ENCODE measurements at places on chromosomes 4 and X. TPM values are rescaled to one million over a fixed set of nuclear protein-coding genes. Genes with fewer than 3 reads are reported as not detected.
A peak's percentile ranks its signal among the peaks of the same experiment; 100 is the strongest.

DNA sequence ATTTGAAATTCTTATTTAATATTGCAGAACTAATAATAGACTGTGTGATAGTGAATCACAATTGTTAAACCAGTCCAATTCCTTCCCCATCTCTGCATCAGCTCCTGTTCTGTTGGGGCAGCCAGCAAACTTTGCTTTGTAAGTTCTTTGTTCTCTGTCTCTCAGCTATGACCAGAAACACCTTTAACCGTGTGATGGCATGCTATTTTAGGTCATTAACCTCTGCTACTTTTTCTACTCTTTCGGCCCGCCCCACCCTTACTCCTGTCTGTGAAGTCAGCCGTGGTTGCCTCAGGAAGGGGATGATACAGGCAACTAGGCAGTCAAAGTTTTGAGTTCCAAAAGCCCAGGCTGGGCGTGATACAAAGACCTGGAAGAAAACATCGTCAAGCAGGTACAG lies 51.3 kb upstream of the EGFL6 start:
- DNase-seq = no peak

GRCh38 chr4:91267543-91267942 lies 1036.2 kb upstream of the GRID2 start:
- DNase-seq = no peak

DNA sequence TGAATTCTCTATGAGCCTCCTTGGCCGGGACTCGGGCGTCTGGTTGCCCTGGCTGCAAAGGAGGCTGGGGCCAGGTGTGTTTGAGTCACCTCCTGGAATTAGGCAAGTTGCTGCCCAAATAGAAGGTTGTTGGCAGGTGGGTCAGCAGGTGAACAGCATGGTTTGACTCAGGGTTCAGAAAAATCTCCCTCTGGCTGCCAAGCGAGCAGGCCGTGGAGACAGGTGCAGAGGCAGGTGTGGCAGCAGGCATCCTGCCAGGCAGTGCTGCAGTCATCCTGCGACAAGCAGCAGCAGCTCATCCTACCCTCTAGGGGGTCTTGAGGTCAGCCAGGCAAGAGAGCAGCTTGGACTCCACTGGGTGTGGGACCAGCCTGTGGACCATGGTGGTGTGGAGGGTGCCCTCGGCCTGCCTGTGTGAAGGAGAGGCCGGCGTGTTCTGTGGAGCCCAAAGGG lies 8.2 kb downstream of the MSANTD1 start:
- peak; percentile 30 for DNase-seq

GRCh38 chr4:26856906-26857277 lies 3.7 kb upstream of the STIM2 start:
- no peak for DNase-seq

- DNase-seq = no peak
These were observed 41.8 kb downstream of the FIP1L1 start for GRCh38 chr4:53419208-53419607.

DNA sequence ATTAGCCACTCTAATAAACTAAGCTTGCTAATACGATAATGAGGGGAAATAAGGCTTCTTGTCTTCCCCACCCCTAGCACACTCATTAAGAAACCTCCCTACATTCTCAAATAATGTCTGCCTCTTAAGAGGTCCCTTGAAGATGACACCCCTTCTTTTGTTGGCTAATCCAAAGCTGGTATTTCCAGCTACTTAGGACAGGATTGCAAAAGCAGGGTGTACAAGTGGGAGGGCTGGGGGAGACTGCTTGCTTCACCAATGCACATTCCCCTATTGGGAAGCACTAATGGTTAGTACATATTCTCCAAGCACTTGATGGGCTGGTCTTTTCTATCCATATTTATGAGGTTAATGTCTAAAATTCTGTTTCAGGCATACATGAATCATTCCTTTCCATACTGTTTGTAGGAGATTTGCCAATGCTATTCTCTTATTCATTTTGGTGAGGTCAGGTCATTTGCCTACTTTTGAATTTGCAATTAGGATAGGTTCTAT lies 16.8 kb upstream of the TIMM8A start:
- no peak for DNase-seq

GRCh38 chrX:85836868-85837267 lies 210.5 kb downstream of the CHM start:
- DNase-seq = no peak

- DNase-seq = no peak
These were observed 90.1 kb upstream of the EFHC2 start for GRCh38 chrX:44433556-44433955.

DNA sequence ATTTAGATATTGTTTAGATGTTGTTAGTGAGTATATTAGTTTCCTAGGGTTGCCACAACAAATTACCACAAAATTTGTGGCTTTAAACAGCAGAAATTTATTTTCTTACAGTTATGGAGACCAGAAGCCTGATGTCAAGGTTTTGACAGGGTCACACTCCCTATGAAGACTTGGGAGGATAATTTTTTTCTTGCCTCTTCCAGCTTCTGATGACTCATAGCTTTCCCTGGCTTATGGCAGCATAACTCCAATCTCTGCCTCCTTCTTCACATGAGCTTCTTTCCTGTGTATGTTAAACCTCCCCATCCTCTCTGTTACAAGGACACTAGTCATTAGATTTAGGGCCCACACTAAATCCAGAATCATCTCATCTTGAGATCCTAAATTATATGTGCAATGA lies 20.9 kb upstream of the RAB40A start:
- no peak for DNase-seq

GRCh38 chr4:118817178-118817930 lies 18.6 kb downstream of the SEC24D start:
- DNase-seq = no peak

DNA sequence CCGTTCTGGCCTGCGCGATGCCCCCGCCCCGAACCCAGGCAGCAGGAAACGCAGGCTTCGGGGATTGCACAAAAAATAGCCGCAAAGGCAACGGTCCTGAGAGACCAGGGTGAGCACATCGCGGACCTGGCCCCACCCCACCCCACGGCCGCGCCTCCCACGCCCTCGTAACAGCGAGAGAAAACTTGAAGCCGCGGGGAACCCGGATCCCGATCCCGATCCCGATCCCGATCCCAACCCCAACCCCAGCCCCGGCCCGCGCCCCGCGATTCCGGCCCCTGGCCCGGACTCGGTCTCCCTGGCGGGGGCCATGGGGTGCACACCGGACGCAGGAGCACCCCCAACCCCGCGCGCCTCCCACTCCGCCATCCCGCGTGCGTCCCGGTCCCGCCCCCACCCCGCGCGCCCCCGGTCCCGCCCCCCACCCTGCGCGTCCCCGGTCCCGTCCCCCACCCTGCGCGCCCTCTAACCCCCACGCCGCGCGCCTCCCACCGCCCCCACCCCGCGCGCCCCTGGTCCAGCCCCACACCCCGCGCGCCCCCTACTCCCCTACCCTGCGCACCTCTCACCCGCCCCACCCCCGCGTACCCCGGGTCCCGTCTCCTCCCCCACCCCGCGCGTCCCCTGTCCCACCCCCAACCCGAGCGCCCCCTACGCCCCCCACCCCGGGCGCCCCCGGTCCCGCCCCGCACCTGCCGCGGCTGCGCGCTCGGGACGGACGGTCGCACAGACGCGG lies 29.0 kb downstream of the NOP14 start:
- peak; percentile 75 for DNase-seq

GRCh38 chr4:129179276-129179675 lies 83.3 kb downstream of the C4orf33 start:
- DNase-seq = no peak

DNA sequence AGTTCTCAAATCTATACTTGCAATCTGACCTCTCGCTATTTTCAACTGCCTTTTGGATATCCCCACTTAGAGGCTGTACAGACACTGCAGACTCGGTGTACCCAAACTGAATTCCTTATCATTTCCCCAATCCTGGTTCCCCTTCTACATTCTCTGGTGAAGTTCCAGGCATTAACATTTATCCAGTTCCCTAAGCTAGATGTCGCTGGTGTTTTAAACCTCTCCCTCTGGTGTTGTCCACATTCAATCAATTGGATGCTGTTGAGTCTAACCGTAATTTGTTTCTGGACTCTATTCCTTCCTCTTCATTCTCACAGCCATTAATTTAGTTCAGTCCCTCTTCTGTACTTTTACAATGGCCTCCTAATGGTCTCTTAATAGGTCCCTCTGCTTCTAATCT lies 7.2 kb upstream of the STK26 start:
- no peak for DNase-seq

DNA sequence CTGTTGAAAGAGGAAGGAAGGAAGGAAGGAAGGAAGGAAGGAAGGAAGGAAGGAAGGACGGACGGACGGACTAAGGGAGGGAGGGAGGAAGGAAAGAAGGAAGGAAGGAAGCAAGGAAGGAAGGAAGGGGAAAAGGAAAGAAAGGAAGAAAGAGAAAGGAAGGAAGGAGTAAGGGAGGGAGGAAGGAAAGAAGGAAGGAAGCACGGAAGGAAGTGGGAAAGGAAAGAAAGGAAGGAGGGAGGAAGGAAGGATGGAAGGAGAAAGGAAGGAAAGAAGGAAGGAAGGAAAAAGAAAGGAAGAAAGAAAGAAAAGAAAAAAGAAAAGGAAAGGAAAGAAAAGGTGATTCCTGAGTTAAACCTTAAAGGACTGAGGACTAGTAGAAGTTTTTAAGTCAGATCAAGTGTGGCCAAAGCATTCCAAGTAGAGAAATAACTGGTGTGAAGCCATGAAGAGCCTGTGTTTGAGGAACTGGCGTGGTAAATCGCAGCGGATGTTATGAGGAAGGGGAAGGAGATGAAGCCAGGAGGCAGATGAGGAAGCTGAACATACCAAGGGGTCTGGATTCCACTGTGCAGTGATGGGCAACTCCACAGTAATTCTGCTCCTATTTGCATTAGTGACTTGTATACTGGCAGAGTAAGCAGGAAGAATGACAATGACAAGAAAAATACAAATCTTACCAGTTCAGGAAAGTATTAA lies 163.5 kb downstream of the MGST2 start:
- no peak for DNase-seq

DNA sequence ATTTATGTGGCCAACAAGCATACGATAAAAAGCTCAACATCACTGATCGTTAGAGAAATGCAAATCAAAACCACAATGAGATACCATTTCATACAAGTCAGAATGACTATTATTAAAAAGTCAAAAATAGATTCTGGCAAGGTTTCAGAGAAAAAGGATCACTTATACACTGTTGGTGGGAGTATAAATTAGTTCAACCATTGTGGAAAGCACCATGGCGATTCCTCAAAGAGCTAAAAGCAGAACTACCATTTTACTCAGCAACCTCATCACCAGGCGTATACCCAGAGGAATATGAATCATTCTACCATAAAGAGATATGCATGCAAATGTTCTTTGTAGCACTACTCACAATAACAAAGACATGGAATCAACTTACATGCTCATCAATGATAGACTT lies 478.7 kb upstream of the GALNTL6 start:
- no peak for DNase-seq

DNA sequence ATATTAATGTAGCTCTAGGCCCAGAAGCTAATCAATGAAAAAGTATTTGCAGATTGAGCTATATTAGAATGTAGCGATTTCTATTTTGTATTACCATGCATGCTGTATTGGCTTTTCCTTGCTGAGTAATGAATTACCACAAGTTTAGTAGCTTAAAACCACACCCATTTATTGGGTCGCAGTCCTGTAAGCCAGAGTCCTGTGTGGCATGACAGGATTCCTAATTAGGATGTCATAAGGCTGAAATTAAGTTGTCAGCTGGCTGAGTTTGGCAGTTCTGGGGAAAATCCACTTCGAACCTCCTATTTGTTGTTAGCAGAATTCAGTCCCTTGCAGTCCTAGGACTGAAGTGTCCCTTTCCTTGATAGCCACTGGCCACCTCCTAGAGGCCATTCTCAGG lies 50.3 kb upstream of the HHIP start:
- DNase-seq = no peak

DNA sequence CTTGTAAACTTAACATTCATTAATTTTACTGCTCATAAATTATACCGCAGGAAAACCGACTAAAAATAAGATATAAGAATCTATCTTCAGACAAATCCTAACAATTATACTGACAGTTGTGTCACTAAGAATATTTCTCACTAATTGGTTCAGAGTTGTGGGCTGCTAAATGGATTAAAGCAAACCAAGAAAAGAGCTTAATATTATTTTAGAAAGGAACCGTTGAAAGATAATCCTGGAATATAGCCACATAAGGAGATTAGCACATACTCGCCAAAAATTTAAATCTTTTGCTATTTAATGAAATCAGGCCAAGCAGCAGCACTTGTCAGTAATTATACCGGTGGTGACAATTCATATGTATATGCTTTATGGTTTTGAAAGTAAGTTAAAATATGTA lies 132.8 kb downstream of the SLIT2 start:
- no peak for DNase-seq

GRCh38 chrX:110167952-110168451 lies 149.9 kb downstream of the AMMECR1 start:
- no peak for DNase-seq

- DNase-seq = no peak
These were observed 468.2 kb upstream of the DIPK2B start for GRCh38 chrX:45668686-45669443.

GRCh38 chr4:153212736-153213135 lies 8.5 kb downstream of the TRIM2 start:
- no peak for DNase-seq

DNA sequence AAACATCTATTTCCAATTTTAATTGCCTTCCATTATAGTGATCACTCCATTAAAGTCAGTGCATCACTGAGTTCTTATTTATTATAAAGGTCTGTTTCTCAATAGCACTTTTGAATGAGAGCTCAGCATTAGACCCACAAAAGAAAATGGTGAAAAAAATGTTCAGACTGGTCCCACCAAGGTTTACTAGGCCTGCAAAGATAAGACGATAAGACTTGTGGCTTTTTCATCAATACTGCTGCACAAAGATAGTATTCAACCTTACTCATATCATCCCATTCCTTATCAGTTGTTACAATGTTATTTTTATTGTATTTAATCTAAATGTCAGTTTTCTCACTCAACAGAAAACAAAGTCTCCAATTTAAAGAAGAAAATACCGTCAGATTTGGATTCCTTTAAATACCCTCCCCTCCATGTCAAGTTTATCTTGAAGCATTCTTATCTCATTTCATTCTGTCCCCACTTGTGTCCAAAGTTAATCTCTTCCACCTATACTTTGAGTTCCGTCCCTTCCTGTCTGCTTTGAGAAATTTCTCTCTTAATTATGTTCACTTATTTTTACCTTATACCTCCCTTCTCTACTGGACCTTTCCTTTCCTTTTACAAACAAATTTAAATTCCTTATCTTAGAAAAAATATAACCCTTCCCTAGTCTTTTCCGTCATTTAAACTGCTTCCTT lies 140.0 kb downstream of the GASK1B start:
- DNase-seq = no peak

DNA sequence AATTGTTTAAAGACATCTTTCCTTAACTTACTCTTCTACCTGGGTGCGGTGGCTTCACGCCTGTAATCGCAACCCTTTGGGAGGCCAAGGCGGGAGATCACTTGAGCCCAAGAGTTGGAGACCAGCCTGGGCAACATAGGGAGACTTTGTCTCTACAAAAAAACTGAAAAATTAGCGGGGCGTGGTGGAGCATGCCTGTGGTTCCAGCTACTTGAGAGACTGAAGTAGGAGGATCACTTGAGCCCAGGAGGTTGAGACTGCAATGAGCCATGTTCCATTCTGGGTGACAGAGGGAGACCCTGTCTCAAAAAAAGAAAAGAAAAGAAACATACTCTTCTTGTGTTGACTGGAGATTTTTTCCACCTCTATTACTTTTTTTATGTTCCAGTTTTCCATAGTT lies 181.9 kb downstream of the RAPGEF2 start:
- DNase-seq = no peak

The GAB3 gene
- total RNA-seq = 8.5 TPM

The LPAR4 gene
- 0.32 TPM for total RNA-seq

The NAP1L2 gene
- total RNA-seq = 5.3 TPM

The ANOS1 gene
- 9.7 TPM for total RNA-seq

The SYNPO2 gene
- total RNA-seq = 52.7 TPM

The PCDH19 gene
- 1.8 TPM for total RNA-seq

The CSAG2 gene
- not detected for total RNA-seq

The RAP2C gene
- total RNA-seq = 22.1 TPM
